ENCODE measurements at places on chromosomes 6 and 20. TPM values are rescaled to one million over a fixed set of nuclear protein-coding genes. Genes with fewer than 3 reads are reported as not detected.

The ZNF311 gene
- total RNA-seq, result 0.71 TPM

The LINC00237 gene
- not detected for total RNA-seq

The BANF2 gene
- total RNA-seq, result not detected

The GSTA2 gene
- not detected for total RNA-seq

The RIMS1 gene
- total RNA-seq, result not detected

The GRM1 gene
- total RNA-seq, result 0.04 TPM

The DEFB114 gene
- not detected for total RNA-seq

The TNFRSF21 gene
- 0.41 TPM for total RNA-seq

The STAU1 gene
- total RNA-seq, result 88.2 TPM

The CCN5 gene
- total RNA-seq, result not detected

The RIPOR2 gene
- total RNA-seq, result 47.5 TPM

The CD83 gene
- total RNA-seq, result 12.3 TPM

The FAM209B gene
- total RNA-seq, result 0.74 TPM

The CAP2 gene
- not detected for total RNA-seq

The EFCAB8 gene
- total RNA-seq, result 0.45 TPM

The COL9A1 gene
- total RNA-seq, result 0.17 TPM

The ESR1 gene
- 0.50 TPM for total RNA-seq

The ABHD16B gene
- 0.19 TPM for total RNA-seq

The XKR7 gene
- 0.04 TPM for total RNA-seq

The WFDC9 gene
- total RNA-seq, result not detected

The TREM1 gene
- 5.1 TPM for total RNA-seq

The LST1 gene
- 8.1 TPM for total RNA-seq

The HSPA1A gene
- total RNA-seq, result 189 TPM
